ENCODE measurements at places on chromosomes 4 and X.

- peak; percentile 89 for DNase-seq
Observed at GRCh38 chr4:5863461-5864113, 29.3 kb downstream of the CRMP1 start.

DNA sequence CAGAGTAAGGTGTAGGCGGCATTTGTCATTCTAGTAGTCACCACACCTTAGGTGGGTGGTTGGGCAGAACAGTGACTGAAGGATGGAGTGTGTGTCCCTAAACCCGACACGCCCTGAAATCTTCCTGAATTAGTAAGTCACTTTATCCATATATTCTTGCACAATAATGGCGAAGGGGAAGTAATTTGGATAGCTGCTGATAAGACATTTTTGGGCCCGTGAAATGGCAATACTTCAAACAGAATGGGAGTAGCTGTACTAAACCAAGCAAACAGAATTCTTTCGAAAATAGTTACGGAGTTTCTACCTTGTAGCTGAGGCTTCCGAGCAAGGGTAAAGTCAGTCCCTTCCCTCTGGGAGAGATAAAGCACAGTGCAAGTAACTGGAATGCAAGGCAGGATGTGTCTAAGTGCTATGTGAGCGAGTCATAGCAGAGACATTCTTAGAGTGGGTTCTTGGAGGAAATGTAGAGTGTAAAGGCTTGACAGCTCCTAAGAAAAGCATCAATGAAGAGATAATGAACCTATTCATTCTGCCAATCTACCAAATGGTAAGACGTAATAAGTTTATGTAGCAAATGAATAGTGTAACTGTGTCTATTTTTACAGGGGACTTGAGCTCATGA lies 72.8 kb downstream of the CLCN5 start:
- no peak for DNase-seq

DNA sequence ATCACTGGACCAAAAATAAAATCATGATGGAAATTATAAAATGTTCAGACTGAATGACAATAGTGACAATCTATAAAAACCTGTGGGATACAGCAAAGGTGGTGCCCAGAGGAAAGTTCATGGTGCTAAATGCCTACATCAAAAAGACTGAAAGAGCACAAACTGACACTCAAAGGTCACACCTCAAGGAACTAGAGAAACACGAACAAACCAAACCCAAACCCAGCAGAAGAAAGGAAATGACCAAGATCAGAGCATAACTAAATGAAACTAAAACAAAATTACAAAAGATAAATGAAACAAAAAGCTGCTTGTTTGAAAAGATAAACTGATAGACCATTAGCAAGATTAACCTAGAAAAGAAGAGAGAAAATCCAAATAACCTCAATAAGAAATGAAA lies 78.7 kb downstream of the ANAPC10 start:
- DNase-seq, result no peak

- no peak for DNase-seq
Observed at GRCh38 chrX:150863191-150863590, 35.3 kb downstream of the CD99L2 start.

- DNase-seq, result no peak
Observed at GRCh38 chr4:53476232-53477037, 99.0 kb downstream of the FIP1L1 start.

DNA sequence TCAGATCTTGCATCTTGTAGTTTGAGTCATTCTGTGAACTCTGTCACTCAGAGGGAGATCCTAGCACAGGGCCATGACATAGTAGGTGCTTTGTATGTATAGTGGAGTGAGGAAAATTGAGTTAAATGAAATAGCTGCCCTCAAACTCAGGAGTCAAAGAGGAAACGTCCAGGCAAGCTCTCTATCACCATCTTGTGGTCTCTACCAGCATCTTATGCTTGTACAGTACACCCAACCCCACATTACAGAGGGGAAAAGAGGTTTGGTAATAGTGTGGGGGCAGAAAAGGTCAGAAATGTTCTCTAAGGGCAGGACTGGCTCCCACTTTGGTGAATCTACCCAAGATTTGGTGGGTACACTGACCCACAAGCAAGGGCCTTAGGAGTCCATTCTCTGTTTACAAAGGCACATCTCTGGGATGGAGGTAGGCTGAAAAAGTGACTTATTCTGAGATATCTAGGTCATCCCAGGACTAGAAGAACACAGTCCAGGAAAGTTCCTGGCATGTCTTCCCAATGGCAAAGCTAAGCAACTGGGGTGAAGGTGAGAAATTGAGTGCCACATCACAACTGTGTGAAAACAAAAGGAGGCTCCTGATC lies 131.8 kb downstream of the OR13H1 start:
- DNase-seq, result peak; percentile 26

DNA sequence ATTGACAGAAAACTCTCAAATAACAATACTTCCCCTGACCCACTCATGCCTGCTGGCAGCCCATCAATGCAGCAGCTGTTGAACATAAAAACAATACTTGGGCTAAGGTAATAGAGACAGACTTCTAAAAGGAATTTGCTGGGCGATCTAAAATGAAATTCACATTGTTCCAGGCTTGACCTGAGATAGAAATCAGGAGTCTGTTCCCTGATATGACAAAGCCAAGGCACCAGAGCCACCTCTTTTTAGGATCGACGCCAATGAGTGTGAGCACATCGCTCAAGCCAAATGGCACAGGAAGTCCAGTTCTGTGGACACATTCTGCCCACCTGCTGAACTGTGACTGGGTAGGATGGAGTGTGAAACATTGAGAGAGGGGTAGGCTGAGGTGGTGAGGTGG lies 4.9 kb downstream of the SEPTIN11 start:
- DNase-seq, result no peak

DNA sequence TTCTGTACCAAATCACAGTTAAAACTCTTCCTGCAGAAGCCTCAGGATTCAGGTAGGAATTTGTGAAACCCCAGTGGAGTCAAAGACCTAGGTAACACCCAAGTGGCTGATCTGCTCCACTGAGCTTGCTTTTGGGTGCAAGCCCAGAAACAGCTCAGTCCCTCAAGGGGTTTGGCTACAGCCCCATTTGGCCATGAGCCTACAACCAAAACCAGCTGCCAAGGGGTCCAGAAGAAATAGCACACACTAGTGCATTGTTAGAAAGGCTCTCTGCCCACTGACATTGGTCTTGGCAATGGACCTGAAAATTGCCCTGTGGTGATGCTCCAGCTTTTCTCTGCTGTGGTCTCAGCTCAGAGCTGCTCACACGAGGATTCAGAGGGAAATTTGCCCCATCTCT lies 577.4 kb upstream of the INTU start:
- no peak for DNase-seq

DNA sequence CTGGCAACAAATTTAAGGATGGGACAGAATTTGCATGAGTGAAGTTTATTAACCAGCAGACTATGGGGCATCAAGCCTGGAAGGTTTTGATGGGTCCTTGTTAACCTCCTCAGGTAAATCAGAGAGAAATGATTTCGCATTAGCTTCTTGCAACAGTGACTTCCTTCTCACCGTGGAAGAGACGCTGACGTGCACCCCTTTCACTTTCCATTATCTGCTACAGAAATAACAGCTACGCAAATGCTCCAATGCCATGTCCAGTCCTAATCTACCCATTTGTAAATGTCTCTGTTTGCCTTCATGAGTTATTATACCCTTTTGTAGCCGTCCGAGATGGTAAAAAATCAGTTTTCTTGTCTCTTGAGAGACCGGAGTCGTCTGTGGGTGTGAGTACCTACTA lies 100.3 kb downstream of the SLC34A2 start:
- no peak for DNase-seq

- DNase-seq, result no peak
Observed at GRCh38 chrX:126824338-126825007, 4.9 kb downstream of the PRR32 start.

GRCh38 chrX:108001218-108001814 lies 19.1 kb upstream of the TEX13B start:
- peak; percentile 69 for DNase-seq

DNA sequence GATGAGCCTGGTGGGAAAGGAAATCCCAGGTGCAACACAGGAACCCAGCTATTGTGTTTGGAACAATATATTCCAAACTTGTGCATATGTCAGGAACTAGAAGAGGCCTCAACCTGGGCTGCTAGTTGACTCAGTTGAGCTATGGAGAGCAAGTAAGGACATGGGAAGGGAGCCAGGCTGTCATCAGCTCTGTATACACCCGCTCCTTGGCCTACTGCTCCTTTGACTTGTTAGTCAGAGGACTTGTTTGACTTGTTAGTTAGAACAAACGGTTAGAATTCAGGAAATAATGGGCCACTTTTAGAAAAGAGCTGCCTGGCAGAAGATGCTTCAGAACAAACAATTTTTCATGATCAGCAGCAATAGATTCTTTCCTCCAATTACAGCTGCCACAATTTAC lies 76.4 kb downstream of the CBLL2 start:
- no peak for DNase-seq

- no peak for DNase-seq
Observed at GRCh38 chr4:95643627-95644026, 94.9 kb upstream of the UNC5C start.

DNA sequence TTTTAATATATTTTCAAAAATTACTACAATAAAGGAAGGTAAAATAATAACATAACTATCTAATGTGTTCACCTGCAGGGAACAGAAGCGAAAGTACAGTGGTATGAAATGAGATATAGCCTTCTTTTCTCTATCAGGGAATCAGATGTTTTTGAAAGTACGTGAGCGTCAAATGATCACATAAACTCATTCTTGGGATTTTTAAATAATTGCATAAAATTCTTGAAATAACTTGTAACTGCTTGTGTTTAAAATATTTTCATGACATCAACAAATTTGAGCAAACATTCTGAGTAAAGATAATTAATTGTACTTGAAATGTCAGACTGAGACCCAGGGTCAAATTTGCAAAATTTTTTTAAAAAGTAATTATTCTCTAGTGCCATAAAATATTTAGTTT lies 193.5 kb upstream of the NEIL3 start:
- DNase-seq, result no peak

GRCh38 chr4:1410491-1411325 lies 4.5 kb upstream of the NKX1-1 start:
- DNase-seq, result peak; percentile 66

DNA sequence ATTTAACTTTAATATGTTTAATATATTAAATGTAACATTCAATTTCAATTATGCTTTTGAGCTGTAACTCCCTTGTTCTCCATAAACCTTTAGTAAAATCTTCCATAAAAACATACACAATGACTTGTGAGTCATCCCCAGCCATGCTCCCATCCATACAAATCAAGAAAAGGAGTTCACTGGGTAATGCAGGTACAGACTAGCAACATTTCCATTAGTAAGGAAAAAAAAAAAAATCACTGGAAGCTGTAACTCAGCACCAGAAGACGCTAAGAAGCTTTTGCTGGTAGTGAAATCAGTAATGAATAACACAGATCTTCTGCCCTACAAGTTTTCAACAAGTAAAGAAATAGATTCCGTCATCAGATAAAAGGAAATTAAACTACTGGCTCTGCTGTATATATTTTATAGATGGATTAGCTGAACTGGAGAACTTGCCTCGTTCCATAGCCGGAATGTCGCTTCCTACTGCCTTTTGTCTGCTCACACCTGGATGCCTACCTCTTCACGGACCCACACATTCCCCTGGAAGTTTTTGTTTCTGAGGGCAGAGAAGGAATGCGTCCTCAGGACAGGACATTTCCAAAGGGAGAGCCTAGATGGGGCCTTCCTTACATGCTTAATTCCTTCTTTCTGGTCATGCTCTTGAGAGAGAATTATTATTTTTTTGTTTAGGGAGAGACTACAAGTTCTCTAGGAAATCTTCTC lies 298.4 kb upstream of the ANKRD50 start:
- no peak for DNase-seq

DNA sequence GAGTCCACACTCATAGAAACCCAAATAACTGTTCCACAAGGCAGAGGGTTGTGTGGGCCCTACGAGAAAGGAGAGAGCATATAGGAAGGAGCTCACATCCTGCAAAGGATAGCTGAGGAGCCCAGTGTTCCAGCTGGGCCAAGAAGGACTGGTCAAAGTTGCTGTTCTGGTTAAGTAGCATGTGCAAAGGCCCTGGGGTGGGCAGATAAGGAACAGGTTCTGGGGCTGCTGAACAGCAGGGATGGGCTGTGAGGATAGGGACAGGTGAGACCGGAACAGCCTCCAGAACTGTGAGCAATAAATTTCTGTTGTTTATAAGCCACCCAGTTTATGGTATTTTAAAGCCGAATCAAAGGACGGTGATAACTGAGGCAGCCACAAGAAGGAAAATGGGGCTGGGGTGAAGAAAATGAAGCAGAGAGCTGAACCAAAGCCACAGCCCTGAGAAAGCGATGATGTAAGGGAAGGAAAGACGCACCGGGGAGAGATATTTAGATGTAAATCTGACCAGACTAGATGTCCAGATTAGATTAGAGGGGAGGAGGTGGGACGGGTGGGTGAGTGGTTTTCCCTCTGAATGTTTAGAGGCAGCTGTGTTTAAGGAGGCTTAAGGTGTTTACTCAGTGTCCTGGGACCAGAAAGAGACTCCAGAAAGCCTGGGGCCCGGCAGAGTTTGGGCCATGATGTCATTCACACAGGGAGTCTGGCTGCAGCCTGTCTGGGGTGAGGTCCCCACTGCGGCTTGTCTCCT lies 180.8 kb upstream of the BCOR start:
- DNase-seq, result no peak

DNA sequence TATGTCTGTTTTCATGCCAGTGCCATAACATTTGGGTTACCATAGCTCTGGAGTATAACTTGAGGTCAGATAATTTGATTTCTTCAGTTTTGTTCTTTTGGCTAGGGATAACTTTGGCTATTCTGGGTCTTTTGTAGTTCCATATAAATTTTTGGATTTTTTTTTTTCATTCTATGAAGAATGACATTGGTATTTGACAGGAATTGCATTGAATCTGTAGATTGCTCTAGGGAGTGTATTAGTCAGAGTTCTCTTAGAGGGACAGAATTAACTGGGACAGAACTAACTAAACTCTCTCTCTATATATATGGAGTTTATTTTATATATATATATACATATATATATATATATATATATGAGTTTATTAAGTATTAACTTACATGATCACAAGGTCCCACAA lies 32.2 kb upstream of the SLIT2 start:
- DNase-seq, result no peak

GRCh38 chrX:48470833-48471118 lies 716 bp upstream of the SLC38A5 start:
- DNase-seq, result no peak

DNA sequence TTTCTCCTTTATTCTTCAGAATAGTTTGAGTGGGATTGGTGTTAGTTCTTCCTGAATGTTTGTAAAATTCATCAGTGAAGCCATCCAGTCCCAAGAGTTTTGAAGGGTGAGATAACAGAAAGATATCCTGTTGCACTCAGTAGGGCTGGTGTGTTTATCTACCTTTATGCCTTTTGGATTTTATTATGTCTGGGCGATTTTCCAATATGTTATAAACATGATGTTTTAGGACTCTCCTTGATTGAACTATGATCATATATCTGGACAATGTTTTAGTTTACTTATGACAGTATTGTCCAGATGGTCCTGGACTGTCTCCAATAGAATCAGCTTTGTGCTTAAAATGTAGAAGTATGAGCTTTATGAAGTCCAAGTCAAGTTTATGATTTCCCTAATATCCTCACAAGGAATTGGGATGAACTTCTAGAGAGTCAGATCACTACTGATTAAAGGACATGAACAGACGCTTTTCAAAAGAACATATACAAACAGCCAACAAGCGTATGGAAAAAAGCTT lies 77.6 kb upstream of the ITM2A start:
- DNase-seq, result no peak

GRCh38 chr4:186428481-186428880 lies 126.9 kb downstream of the MTNR1A start:
- no peak for DNase-seq

- DNase-seq, result no peak
Observed at GRCh38 chr4:100926039-100926717, 408.4 kb upstream of the EMCN start.

- DNase-seq, result no peak
Observed at GRCh38 chr4:148141501-148141900, 300.7 kb downstream of the NR3C2 start.
